ENCODE measurements at places on chromosomes 5 and 9.

- DNase-seq = no peak
Measured at GRCh38 chr5:143582176-143582575, 178.7 kb upstream of the NR3C1 start.

DNA sequence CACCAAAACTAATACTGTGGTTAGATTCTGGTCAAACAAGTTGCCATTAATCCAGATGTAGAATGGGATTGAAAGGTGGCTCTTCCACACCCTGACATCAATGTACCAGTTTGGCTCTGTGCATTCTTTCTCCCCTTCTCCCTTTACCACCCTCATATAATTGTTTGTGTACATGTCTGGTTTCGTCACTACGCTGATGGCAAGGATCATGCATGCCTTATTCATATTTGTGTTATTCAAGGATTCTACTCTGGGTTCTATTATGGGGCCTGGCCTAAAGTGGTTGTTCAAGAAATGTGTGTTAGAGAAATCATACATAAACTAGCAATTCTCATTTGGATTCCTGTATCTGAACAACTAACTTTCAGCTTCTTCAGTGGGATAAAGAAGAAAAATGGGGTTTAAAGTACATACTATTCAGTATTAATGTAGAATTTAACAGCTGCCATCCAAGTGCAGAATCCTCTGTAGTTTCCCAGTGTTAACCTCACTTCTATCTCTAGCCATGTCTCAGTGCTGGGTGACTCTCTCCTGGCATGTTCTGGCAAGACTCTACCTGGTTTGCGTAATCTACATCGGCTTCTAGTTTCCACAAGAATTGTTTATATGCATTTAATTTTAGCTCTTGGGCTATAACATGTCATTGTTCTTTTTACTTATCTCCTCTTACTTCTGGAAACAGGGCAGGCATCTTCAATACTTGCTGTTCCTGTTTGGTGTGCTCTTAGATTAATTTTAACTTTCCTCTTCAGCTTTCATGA is 27.9 kb upstream of the CDKN2B start:
- no peak for DNase-seq

- no peak for DNase-seq
Measured at GRCh38 chr9:14478175-14479162, 164.5 kb upstream of the NFIB start.

GRCh38 chr9:31519424-31519823 is 865.0 kb upstream of the ACO1 start:
- DNase-seq = no peak

DNA sequence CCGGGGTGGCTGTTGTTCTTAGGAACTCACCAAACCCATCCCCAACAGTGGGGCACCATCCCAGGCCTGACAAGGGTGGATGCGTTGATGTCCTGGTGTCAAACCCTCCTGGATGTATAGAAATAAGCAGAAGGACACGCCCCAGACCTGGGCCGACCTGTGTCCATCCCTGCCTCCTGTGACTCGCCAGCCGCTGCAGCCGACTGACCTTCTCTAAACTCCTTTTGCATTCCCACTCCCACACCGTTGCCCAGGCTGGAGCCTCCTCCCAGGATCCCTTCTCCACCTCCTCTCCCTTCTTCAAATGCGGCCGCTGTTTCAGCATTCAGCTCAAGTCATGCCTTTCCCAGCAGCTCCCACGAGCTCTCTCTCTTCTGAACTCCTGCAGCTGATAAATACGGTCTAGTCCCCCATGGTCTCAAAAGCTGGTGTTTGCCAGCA is 213.2 kb upstream of the IER5L start:
- DNase-seq = no peak

DNA sequence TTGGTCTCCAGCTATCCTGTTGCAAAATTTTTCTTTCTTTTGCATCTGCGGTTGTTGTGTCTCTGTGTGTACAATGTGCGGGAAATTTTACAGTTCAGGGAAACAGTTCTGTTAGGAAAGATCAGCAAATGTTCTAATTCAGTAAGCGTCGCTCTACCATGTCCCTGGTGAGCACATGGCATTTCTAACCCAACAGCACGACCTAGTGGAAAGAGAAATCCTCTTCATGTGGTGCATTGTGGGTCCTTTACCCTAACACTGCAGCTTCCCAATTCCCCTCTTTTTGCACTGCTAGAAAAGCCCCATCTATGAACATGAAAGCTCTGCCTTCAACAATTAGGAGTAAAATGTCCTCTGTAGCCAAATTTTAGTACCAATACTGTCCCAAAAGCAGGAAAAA is 974.2 kb upstream of the CDH9 start:
- DNase-seq = no peak
